ENCODE measurements at places on chromosomes 12 and 14.

GRCh38 chr14:54374117-54374884 is 22.5 kb upstream of the CDKN3 start:
- no peak for DNase-seq

GRCh38 chr12:100959481-100959880 is 164.9 kb downstream of the ANO4 start:
- no peak for DNase-seq

DNA sequence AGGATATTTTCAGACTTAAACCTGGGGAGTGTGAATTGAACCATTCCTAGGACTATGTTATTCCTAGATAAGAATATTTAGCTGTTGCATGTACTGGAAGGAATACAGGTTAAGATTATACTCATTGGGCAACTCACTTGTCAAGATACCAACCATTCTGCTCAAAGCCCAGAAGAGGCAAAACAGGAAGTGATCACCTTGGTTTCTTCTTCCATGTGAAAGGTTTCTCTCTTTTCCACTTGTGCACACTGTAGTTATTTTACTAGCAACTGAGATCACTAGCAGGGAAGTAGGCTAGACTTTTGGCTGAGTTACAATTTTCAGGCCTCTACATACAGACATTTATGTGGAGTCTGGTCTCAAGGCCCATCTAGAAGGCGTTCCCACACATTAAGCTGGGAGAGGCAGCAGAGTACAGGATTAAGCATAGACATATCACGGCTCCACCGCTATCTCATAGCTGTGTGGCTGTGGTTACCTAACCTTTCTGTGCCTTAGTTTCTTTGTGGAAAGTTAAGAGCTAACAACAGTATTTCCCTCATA is 83.9 kb upstream of the FERMT2 start:
- DNase-seq = no peak

DNA sequence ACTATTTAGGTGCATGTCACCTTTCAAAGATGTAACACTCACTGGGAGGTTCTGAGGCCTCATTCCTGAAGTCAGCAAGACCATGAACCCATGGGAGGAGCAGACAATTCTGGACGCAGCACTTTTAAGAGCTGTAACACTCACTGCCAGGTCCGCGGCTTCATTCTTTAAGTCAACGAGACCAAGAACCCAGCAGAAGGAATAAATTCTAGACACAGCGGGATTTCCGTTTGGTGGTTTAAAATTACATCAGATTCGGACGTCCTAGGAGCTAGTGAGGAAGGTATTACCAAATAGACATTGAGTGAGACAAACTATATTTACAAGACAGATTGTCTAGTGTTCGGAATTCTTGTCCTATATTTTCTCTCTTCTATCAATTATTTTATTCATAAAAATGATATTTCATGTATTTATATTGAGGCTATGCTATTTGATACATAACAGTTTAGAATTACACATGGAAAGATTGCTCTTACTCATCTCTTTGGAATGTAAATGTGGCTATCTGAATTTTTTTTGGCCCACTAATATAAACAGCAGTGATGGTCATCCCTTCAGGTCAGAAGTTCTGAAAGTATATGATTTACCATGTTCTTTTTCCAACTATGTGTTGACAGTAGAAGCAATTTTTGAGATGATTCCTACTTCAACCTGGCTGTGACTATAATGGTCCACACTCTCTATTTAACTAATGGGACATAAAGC is 1973.0 kb upstream of the FLRT2 start:
- no peak for DNase-seq

DNA sequence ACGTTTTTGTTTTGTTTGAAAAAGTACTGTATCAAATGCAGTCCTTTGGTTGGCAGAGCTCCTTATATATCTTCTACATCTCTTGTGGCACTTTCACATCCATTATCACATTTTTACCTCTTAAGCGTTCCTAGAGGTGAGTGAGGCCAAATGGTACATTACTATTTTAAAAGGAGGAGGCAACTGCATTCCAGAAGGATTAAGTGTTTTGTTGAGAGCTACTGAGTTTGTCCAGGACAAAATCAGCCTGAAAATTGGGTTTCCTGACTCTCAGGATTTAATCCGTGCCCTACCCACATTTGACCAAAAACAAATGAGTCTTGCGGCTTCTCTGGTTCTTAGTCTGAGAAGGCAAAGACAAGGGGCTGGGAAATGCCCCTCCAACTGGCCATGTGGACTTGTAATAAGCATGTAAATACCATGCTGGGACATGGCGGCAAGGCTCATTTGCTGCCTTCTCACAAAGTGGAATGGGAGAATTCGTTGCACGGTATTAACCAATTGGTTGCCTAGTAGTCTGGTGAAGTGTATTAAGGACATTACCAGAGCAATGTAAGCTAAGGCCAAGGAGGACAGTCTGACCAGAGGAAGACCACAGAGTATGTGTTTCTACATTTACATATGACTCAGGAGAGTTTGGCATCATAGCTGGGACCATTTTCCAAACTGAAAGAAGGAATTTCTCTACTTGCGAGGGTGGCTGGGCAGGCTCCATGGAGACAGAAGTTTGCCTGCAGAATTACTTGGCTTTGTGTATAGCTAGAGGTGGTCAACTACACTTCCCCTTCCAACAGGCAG is 175.8 kb upstream of the PLXNC1 start:
- no peak for DNase-seq

GRCh38 chr12:129540249-129540648 is 363.6 kb downstream of the TMEM132D start:
- DNase-seq = no peak

DNA sequence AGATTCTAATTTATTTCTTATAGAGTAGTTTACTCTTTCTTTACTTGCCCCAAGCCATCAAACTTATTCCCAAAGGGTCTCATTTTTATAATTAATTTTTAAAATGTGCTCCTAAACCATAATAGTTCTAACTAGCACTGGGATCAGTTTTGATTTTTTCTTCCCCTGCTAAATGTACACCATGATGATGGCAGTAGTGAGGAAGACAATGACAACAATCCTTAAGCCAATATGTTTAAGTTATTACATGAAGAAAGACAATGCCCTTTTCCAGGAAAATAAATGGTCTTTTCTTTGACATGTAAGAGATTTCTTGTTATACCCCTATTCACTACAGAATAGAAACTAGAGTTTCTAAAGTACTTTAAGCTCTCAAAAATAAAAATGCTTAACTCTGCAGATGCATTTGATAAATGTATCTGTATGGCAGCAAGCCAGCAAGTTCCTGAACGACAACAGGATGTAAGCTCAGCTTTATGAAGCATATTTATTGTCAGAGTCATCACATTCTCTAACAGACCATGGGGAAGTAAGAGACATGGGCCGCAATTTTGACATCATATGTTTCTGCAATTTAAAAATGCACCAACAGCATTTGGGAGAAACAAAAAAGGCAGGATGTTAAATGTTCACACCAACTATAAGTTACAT is 36.0 kb upstream of the SNX6 start:
- DNase-seq = no peak

GRCh38 chr14:96693987-96694386 is 103.2 kb upstream of the VRK1 start:
- no peak for DNase-seq

DNA sequence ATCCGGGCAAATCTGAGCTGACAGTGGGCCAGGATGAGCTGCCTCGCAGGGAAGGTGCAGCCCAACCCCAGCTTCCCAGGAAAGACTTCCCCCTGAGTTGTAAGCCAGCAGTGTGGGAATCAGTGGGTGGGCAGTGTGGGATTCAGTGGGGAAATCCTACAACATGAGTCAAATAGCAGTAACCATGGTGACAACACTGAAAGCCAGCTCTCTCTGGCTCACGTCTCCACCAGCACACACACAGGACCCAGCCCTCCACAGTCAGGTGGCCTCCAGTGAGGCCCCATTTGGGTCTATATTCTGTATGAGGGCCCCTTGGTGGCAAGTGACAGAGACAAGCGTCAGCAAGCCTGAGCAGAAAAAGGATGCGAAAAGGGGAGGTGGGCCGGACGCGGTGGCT is 6.0 kb upstream of the LGALS3 start:
- DNase-seq = no peak

DNA sequence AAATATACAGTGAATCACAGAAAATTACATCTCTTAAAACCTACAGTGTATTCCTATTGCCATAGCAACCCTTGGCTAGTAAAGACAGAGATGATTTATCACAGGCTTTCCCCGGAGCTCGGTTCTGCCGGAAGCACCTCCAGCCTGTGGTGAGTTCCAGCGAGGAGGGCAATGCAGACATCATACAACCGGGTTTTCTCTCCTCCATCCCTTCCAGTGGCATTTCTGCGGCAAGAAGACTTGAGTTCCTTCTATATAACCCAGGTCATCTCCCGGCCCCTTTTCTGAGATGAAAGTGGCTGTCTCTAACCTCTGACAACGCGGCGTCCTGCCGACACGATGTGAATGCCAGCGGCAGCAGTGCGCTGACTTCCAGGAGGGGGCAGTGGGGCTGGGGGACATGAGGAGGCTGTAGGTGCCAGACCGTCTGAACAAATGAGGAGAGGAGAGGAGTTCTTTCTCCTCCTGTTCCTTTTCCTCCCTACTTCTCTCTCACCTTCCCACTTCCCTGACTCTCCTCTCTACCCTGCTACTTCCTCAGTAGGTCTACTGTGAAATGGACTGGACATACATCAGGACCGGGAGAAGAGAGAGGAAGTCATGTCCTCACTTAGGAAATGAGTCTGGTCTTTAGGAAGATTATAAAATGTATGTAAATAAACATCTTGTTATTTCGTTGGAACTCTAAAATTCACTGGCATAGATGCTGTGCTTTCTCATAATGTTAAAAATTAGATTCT is 68.6 kb upstream of the MAX start:
- peak; percentile 44 for DNase-seq

DNA sequence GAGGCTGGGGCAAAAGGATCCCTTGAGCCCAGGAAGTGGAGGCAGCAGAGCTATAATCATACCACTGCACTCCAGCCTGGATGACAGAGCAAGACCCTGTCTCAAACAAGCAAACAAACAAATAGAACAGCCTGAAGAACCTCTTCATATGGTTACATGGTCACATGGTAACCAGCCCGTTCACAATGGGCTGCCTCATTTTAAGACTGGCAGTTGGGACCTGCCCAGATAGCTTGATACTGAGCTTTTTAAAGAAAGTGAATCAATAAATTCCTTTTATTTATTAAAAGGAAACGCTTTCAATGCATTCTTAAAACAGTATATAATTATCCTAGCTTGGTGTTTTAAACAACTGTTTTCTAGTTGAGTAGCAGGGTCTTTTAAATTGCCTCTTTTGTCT is 10.5 kb downstream of the MLXIP start:
- no peak for DNase-seq

GRCh38 chr12:33546004-33546403 is 106.4 kb upstream of the SYT10 start:
- no peak for DNase-seq

DNA sequence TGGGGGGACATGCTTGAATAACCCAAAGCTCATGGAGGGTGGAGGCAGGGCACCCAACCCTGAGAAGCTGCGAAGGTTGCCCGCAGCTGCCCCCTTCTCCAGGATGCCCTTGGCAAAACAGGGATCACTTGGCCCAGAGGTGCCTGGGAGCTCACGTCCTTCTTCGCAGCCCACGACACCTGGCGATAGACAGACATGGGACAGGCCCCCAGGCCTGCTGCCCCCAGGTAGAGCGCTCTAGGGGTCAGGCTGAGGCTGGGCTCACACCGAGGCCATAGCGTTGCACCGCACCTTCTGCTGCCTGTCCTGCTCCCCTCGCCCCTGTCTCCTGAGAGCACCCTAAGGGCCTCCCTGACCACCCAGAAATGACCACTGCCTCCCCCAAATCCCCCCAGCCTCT is 20.2 kb upstream of the PLA2G1B start:
- DNase-seq = no peak

DNA sequence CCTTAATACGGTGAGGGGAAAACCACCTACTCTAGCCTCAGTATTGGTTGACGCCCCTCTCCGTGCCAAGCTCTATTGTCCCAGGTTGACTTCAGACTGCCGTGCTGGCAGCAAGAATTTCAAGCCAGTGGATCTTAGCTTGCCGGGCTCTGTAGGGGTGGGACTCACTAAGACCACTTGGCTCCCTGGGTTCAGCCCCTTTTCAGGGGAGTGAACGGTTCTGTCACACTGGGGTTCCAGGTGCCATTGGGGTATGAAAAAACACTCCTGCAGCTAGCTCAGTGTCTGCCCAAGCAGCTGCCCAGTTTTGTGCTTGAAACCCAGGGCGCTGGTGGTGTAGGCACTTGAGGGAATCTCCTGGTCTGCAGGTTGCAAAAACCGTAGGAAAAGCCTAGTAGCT is 107.1 kb downstream of the NUBPL start:
- no peak for DNase-seq

DNA sequence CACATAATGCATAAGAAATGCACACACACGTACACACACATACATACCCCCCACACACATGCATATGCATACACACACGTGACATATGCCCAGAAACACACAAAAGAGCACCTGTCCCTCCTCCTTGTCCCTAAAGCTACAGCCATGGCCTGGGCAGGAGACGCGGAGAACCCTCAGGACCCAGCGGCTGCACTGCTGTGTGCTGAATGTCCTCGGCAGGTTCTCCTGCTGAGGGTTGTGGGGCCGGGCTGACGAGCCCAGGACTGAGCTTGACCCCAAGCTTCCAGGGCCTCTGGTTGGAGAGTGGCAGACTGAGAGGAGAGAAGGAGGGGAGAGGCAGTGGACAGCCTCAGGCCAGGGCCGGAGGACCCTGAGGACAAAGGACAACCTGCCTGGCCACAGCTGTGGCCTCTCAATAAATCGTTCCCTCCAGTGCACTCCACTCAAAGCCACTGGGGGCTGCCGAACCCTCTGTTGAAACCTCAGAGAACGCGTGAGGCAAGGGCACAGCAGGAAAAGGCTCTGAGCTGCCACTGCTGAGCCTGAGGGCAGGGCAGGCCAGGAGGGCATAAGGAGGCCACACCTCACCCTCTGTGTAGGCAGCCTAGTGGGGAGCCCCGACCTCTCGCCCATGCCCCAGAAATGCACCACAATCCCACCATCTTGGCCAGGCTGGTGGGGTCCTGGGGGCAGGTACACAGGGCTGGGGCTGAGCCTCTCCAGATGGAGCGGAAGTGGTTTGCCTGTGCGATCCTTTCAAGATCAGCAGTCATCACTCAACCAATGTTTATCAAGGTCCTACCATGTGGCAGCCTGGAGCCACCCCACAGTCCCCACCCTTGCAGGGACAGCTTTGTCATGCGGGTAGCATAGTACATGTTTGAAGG is 3.1 kb downstream of the CACNA2D4 start:
- DNase-seq = peak; percentile 38

GRCh38 chr14:75486318-75486717 is 36.0 kb upstream of the BATF start:
- no peak for DNase-seq

DNA sequence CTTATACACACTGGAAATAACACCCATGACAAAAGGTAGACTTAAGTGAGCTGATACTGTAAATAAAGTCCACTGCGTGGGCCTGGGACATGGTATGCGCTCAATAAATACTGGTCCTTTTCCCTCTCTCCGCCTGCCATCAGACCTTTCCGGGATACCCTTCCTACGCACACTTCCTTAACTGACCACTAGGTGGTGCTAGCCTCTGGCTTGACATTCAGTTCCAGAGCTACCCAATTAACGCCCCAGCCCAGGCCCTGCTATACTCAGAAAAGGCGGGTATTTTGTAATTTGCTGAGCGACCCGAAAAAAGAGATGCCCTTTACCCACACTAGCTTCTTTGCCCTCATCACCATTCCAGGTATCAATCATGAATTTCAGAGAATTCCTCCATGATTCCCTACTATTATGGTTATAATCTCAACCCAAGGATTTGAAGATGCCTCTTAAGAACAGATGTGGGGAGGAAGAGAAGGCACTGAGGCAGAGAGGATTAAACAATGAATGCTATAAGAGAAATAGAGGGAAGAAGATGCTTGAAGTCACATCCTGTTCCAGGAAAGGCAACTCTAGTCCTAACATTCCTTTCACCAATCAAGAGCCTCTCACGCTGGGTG is 3.9 kb upstream of the LRP1 start:
- DNase-seq = peak; percentile 72

All from CD4-positive, alpha-beta T cell treated with Interleukin-1 beta for 1 hour (primary cell).